Cardiac muscle cell (in vitro differentiated cells and primary cell): ENCODE measurements at places on chromosomes 12 and 14.

DNA sequence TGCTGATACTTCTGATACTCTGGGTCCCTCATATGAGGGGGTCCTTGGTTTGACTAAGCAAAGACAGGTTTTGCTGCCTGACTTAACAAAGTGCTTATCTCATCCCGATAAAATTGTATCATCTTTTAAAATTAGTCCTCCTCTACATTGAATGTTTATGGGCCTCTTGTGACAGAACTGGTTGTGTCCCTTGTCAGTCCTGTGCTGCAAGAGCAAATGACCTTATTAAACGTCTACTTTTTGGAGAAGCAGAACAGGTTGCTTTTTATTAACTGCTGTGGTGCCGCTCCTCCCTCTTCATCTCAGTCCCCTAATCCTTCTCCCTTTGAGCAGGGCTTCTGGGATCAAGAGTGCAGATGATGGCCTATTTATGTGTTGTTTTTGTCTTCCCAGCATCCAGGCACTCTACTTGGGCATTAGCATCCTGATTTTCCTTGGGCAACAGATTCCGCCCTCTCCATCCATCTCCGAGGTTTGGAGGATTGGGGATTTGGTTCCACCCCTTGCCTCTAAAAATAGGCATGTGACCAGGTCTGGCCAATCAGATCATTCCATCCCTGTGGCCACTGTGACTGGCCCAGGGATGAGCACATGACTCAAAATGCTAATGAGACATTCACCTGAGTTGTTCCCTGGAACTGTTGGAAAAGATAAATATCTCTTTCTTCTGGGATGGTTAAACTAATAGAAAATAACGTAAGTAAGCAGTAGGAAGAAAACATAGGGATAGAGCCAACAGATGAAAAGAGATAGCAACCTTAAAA lies 2.9 kb upstream of the DENR start:
- no peak for DNase-seq

GRCh38 chr12:79732638-79733037 lies 41.9 kb upstream of the PAWR start:
- DNase-seq: no peak

DNA sequence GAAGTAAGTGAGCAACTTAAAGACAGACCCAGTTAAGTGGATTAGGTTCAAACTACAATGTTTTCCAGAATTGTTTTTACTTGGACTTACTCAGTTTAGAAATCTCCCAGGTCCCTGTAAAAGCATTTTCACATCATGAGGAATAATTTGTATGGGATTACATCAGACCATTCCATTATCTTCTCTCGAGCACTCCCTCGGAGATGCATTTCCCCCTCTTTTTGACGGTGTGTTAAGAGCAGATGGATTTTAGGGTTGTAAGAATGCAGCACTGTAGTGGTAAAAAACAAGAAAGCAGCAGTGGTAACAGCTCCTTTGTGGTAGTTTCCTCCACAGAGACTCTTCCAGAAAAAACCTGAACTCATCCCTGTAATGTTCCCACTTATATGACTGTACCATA lies 488.4 kb downstream of the BCAT1 start:
- DNase-seq: no peak

- DNase-seq: no peak
These were observed 845 bp upstream of the AHNAK2 start for GRCh38 chr14:104978746-104979691.

DNA sequence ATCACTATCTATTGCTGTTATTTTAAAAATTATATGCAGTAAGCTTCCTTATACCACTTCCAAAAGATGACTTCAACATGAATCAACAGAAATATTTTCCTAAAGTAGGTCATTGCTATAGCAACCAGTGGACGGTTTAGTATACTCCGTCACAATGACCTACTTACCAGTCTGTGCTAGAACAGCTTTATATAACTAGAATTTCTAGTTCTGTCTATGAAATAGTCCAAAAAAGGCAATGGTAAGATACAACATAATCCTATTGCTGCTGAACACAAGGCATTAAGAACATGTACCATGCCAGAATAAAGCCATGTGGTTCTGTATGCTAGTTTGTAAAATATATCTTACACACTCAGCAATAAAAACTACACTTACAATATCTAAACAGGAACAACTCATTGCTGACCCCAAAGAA lies 40.7 kb upstream of the MTERF2 start:
- DNase-seq: peak; percentile 96

GRCh38 chr12:117279606-117280005 lies 81.8 kb downstream of the NOS1 start:
- no peak for DNase-seq

- no peak for DNase-seq
These were observed 659.4 kb downstream of the BCL11B start for GRCh38 chr14:98612434-98613200.

DNA sequence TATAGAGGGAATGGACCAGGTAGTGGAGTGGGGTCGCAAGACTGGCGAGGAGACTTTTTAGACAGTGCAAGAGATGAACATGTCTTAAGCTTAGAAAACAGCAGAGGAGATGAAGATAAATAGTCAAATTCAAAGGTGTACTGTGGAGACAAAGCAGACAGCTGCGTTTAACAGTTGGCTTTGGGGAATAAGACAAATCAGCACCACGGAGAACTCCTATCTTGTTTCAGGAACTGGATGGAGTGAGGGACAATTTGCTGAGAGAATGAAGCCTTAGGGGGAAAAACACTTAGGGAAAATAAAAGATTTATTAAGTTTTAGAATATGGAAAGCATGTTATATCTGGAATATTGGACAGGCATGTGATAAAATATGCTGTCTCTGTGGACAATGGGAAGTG lies 458.8 kb downstream of the GLT1D1 start:
- peak; percentile 57 for DNase-seq

- DNase-seq: no peak
These were observed 152.4 kb upstream of the FKBP4 start for GRCh38 chr12:2642176-2642892.
